T follicular helper cell (primary cell): ENCODE measurements at places on chromosomes 7 and 10.

- no peak for DNase-seq
Observed at GRCh38 chr10:125555743-125556142, 127.2 kb downstream of the TEX36 start.

DNA sequence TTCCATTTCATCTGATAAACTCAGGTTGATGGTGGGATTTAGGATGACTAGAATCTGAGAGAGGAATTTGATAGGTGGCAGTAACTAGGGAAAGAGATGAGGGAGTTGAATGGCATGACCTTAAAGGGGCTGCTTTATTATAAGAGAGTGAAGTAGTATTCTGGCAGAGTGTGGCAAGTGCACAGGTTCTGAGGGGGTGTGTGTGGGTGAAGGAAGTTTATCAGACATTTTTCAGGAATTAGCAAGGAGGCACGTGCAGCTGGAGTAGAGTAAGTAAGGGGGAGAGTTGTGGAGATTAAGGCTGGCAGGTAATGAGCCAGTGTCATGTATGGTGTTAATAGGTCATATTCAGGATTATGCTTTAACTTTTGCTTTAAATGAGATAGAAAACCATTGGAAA is 40.5 kb downstream of the AHCYL2 start:
- DNase-seq = no peak

DNA sequence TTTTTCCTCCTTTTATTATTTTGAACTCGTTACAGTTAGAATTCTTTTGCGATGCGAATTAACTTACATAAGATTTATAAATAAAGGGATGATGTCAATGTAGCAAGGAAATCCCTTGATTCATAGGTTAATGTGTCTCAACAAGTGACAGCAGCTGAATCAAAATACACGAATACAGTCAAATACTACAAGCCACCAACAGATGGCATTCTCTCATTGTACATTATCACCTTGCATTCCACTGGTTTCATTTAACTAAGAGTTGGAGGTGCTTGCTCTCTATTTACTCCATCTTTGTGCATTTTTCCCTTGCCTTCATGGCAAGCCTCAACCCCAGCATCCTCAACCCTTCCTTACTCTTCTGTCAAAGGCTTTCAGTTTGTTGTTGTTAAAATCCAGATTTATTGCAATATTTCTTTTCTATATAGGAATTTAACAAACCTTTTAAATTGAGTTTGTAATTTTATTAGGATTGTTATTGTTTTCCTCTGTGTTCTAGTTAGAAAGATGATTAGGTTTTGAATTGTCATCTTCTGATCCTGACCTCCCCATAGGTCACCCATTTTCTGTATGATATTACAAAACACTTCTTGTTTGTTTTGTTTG is 78.3 kb downstream of the SLC25A40 start:
- no peak for DNase-seq

DNA sequence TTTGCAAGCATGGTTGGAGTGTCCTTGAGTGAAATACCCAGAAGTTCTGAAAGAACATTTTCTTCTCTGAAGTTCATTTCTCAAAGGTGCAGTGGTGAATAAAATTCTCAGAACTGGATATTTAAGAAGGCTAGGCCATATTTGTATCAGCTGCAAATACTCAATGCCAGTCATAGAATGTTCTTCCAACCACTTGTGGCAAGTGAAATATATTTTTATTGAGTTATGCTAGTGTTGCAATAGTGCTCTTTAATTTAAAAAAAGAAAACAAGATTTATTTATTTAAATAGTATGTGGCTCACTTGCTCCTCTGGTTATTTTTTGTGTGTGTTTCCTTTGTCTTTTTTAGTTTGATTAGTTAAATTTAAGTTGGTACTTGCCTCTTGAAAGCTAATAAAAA is 64.5 kb downstream of the PALS2 start:
- DNase-seq = no peak

GRCh38 chr10:49610458-49611165 is 502 bp downstream of the SLC18A3 start:
- DNase-seq = no peak

DNA sequence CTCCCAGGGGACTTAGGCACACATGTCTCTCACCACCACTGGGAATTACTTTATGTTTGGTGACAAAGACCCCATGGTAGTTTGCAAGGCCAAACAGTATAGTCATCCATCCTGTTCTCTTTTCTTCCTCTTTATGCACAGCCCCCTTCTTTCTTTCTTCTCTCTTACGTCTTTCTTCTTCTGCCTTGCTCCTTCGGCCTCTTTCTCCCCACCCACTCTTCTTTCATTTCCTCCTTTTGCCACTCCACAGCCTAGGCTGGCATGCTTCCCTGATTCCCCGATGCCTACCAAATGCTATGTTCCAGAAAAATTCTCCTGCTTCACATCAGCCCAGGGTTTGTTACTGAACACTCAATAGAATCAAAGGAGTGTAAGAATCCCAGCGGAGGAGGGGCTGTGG is 62.4 kb upstream of the MKLN1 start:
- no peak for DNase-seq
